Immature natural killer cell (primary cell): ENCODE measurements at places on chromosomes 2 and 18.

GRCh38 chr2:135226961-135227360 lies 174.9 kb downstream of the RAB3GAP1 start:
- H3K27me3 ChIP-seq: no peaks in the 10 kb centered on the region
- no peaks in the 10 kb centered on the region for H3K4me1 ChIP-seq
- no peak for DNase-seq
- H3K36me3 ChIP-seq: peaks cover 12% of the 10 kb centered on the region
- no peak overlapping the region for H3K4me3 ChIP-seq
- no peak overlapping the region for H3K27ac ChIP-seq

- H3K27me3 ChIP-seq: no peaks in the 10 kb centered on the region
- peak overlapping the region; percentile 5 for H3K4me3 ChIP-seq
- no peak for DNase-seq
- H3K36me3 ChIP-seq: peaks cover 4% of the 10 kb centered on the region
- H3K4me1 ChIP-seq: peaks cover 30% of the 10 kb centered on the region
These were observed 25.4 kb downstream of the EPHA4 start for GRCh38 chr2:221546505-221547225.

GRCh38 chr18:21277578-21277977 lies 35.5 kb downstream of the GREB1L start:
- peaks cover 3% of the 10 kb centered on the region for H3K36me3 ChIP-seq
- no peak for DNase-seq
- H3K27me3 ChIP-seq: no peaks in the 10 kb centered on the region
- no peak overlapping the region for H3K27ac ChIP-seq
- no peak overlapping the region for H3K4me3 ChIP-seq

DNA sequence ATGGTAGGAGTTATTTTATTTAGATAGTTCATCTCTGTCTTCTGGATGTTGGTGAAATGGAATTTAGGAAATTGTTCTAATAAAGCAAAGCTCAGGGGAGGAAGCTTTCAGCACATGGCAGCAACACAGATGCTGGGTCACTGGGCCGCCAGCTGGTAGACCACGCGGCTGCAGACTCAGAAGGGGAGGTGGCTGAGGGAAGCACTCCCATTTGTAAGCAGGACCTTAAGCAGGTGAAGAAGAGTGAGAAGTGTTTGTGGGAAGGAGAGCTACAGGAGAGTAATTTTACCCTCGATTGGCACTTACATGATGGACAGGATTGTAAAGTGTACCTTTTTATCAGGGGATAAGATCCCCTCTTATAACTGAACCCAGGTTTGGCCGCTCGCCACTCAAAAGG lies 24.4 kb downstream of the NMS start:
- no peak for DNase-seq
- H3K27ac ChIP-seq: no peak overlapping the region
- no peaks in the 10 kb centered on the region for H3K4me1 ChIP-seq

- H3K27me3 ChIP-seq: no peaks in the 10 kb centered on the region
- DNase-seq: no peak
- no peak overlapping the region for H3K4me3 ChIP-seq
These were observed 86.4 kb upstream of the FBXO11 start for GRCh38 chr2:47992671-47993070.

GRCh38 chr2:11473659-11474433 lies 7.9 kb upstream of the E2F6 start:
- peaks cover 19% of the 10 kb centered on the region for H3K36me3 ChIP-seq
- H3K27me3 ChIP-seq: peaks cover 6% of the 10 kb centered on the region
- no peaks in the 10 kb centered on the region for H3K4me1 ChIP-seq
- DNase-seq: no peak
- H3K27ac ChIP-seq: no peak overlapping the region
- no peak overlapping the region for H3K4me3 ChIP-seq

DNA sequence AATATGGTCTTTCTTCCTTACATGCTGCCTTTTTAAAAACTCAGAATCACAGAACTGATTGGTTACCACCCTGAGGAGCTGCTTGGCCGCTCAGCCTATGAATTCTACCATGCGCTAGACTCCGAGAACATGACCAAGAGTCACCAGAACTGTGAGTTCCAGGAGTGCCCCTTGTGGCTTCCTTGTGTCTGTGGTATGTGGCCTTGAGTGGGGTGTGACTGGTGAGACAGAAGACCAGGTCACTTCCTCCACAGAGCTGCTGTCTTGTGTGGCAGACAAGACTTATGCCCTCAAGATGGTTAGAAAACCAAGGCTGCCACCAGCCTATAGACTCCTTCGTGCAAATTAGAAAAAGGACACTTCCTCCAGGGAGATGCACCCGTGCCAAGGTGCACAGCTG lies 72.6 kb downstream of the EPAS1 start:
- H3K27me3 ChIP-seq: peaks cover 3% of the 10 kb centered on the region
- DNase-seq: peak; percentile 83
- H3K4me3 ChIP-seq: peak overlapping the region; percentile 70
- peak overlapping the region; percentile 74 for H3K27ac ChIP-seq
- peaks cover 34% of the 10 kb centered on the region for H3K4me1 ChIP-seq

- H3K27me3 ChIP-seq: peaks cover 3% of the 10 kb centered on the region
- no peaks in the 10 kb centered on the region for H3K4me1 ChIP-seq
- no peaks in the 10 kb centered on the region for H3K36me3 ChIP-seq
- no peak for DNase-seq
- no peak overlapping the region for H3K27ac ChIP-seq
- H3K4me3 ChIP-seq: no peak overlapping the region
These were observed 9.0 kb upstream of the SERPINB8 start for GRCh38 chr18:63960891-63961290.

DNA sequence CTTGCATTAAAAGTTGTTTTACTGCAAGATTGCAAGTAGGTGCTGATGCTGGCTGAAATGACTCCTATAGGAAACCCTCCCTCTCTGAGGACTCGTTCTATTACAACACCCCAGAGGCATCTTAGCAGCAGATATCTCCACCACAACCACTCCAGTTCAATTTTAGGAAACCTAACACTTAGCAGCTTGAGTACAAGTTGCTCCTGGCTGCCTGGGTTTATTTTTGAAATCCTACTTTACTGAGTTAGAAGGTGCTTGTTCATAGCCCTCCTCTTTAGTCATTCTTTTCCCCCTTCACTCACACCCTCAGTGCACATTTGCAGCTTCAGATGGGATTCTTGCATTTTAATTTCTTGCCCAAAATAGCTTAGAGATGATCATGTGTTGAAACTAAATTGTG lies 111.5 kb downstream of the MTCL1 start:
- H3K4me1 ChIP-seq: no peaks in the 10 kb centered on the region
- no peaks in the 10 kb centered on the region for H3K36me3 ChIP-seq
- DNase-seq: no peak

DNA sequence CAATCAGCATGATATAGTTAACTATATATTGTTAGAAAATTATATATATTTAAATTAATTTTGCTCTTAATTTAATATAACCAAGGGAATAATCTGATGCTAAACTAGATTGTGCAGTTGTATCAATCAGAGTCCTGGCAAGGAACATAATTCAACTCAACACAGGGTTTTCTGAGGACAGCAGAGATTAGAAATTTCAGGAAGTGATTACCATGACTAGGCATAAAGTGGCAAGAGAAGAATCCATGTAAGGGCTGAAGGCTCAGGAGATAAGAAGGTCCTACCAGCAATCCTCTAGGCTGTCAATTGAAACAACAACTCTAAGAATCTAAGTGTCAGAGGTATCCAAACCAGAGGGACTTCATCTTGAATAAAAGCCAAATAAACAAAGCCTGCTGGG lies 807.8 kb downstream of the DSC3 start:
- H3K27me3 ChIP-seq: no peaks in the 10 kb centered on the region
- H3K27ac ChIP-seq: no peak overlapping the region
- H3K36me3 ChIP-seq: no peaks in the 10 kb centered on the region
- DNase-seq: no peak
- no peaks in the 10 kb centered on the region for H3K4me1 ChIP-seq

GRCh38 chr2:88500691-88501090 lies 48.2 kb upstream of the FOXI3 start:
- H3K27me3 ChIP-seq: peaks cover 5% of the 10 kb centered on the region
- no peaks in the 10 kb centered on the region for H3K4me1 ChIP-seq
- no peak overlapping the region for H3K27ac ChIP-seq
- no peak overlapping the region for H3K4me3 ChIP-seq
